ENCODE measurements at places on chromosomes 16 and 17.
A peak's percentile ranks its signal among the peaks of the same experiment; 100 is the strongest.

DNA sequence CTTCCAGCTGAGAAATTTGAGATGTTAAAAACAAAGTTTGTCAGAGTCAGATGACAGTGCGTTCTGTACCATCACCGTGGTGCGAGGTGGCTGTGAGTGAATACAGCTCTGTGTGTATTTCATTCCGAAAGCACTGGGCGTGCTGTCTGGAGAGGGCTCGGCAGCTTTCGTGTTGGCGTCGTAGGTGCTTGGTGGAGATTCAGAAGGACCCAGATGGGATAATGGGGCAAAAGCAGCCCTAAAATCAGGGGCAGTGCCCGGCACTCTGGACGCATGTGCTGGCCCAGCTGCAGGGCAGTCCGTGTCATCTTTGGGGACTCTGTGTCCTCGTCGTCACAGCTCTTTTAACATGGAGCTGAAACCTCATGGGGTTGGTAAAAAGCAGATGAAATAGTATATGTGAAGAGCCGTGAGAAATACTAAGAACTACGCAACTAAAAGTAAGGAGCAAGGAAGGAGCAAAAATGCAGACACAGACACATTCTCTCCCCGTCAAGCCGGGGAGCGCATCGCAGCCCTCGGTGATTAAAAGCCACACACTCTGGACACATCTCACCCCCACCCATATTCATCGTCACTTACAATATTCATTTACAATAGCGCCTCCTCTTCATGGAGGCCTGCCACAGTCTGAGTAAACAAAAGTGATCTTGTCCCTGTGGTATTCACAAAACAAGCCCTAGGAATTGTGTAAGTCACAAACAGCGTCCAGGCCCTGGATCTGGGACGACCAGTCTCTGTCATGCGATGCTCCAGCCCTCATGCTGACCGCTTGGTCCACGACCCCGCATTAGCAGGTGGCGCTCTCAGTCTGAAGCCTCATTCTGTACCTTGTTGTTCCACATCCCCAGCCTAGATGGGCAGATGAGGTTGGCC is 206.7 kb downstream of the RPTOR start:
- no peak for DNase-seq

- no peak for DNase-seq
These were observed 25.6 kb downstream of the GOSR2 start for GRCh38 chr17:46948544-46948943.

GRCh38 chr17:67245694-67246402 is 852 bp upstream of the HELZ start:
- DNase-seq: peak; percentile 58

DNA sequence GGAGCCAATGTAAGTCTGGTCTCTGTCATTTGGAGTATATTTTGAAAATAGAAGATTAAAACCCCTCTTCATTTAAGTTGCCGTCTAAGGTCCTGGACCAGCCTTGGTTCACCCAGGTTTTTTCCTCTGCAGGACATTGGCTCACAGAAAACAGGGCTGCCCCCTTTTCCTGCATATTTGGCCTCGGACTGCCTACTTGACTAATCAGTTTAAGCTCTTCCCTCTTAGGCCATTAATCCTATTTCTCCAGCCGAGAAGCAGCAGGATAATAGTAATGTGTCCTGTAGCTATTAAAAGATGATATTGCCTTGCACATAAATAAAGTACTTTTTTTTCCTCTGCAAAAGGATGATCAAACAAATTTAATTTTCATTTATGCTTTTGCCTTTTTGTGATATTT is 52.1 kb downstream of the PRKCA start:
- no peak for DNase-seq

DNA sequence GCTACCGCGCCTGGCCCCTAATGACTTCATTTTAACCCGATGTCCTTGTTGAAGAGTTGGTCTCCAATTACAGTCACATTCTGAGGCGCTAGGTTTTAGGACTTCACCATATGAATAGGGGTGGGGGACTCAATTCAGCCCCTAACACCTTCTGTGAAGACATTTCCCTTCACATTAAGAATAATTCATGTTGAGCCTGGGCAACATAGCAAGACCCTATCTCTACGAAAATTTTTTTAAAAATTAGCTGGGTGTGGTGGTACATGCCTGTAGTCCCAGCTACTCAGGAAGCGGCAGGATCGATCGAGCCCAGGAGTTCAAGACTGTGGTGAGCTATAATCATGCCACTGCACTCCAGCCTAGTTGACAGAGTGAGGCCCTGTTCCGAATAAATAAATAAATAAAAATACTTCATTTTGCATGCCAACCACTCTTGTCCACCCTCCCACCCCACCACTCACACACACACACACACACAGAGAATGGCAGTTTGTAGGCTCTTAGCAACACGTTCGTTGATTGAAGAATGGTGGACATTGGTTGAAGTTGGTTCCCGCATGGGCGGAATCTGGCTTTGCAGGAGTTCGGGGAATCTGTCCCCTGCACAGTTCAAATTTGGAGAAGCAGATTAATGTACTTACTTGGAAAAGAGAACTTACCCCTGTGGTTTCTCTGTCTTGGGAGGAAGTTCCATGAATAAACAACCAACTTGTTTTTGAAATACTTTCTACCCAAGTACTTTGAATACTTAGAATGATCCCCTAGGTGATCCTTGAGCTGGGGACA is 27.8 kb upstream of the TVP23A start:
- DNase-seq: no peak

GRCh38 chr16:27083861-27084261 is 17.1 kb downstream of the C16orf82 start:
- no peak for DNase-seq

GRCh38 chr17:73391331-73392265 is 79.8 kb upstream of the CDC42EP4 start:
- DNase-seq: no peak

DNA sequence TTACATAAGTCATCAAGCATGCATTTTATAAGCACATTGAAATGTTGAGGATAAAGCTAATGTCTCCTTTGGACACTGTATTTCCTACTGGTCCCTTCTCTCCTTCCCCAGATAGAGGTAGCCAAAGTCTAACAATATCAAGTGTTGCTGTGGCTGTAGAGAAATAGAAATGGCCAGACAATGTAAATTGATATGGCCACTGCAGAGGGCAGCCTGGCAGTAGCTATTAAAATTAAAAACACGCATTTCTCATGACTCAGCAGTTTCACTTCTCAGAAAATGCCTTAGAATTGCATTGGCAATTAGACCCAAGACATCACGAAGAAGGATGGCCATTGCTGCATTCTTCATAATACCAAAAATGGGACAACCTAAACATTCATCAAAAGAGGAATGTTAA is 46.8 kb upstream of the MRTFB start:
- DNase-seq: no peak

DNA sequence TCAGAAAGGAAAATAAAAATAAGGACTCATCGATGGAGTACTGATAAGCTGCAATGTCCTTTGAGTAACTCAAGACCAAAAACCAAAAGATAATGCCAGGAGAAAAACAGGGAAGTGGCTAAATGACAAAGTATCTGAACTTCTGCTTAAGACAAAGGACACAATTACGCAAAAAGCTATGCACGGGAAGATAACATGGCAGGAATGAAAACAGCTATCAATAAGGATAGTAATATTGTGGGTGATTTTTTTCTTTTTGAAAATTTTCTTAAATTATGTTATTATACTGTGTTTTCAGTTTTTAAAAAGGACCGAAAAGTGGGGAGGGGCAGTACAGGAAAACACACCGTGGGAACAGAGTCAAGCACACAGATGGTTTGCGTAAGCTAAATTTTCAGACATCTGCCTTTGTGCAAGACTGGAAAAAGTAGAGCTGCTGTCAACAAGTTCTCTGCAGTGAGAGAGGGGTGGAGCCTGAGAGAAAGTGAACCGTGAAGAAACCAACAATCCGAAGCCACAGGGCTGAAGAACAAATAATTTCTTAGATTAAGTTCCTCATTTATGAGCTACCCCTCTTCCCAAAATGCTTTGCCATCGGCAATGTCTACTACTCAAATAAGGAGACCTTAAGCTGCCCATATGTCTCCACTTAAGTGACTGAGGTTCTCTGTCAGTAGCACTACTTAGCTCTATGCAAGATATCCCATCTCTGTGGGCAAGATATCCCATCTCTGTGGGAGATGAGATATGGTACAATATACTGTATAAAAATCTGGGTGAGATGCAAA is 99.9 kb upstream of the CORO6 start:
- DNase-seq: peak; percentile 60

- peak; percentile 35 for DNase-seq
These were observed 55.3 kb downstream of the SKAP1 start for GRCh38 chr17:48374650-48375230.

GRCh38 chr17:37743875-37744632 is 805 bp downstream of the HNF1B start:
- no peak for DNase-seq

- no peak for DNase-seq
These were observed 1.7 kb downstream of the ADORA2B start for GRCh38 chr17:15946611-15947120.

- DNase-seq: no peak
These were observed 1.7 kb downstream of the ZNF469 start for GRCh38 chr16:88384222-88385111.

DNA sequence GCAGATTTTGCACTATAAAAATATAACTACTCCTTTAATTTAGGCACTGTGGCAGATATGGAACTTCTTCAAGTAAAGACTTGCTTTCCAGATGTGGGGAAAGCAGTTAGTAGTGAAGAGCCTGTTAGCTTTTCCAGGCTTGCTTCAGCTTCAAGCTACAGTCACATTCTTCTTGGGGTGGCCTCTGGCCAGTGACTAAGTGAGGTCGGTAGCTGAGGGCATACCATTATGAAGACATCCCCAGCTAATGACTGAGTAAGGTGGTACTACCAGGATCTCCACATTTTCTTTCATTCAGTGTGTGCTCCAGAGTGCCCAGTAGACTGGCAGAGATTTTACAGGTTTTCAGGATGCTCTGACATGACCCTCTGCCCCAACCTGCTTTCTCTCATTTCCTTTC is 167.1 kb upstream of the KIF2B start:
- DNase-seq: no peak

GRCh38 chr16:10339777-10340732 is 45.8 kb upstream of the ATF7IP2 start:
- DNase-seq: peak; percentile 23

- DNase-seq: no peak
These were observed 148.1 kb downstream of the SALL1 start for GRCh38 chr16:51002881-51003490.

GRCh38 chr17:64275016-64275415 is 12.0 kb upstream of the TEX2 start:
- no peak for DNase-seq

Data from DND-41 (cell line).